ENCODE measurements at places on chromosomes 2 and 18.

DNA sequence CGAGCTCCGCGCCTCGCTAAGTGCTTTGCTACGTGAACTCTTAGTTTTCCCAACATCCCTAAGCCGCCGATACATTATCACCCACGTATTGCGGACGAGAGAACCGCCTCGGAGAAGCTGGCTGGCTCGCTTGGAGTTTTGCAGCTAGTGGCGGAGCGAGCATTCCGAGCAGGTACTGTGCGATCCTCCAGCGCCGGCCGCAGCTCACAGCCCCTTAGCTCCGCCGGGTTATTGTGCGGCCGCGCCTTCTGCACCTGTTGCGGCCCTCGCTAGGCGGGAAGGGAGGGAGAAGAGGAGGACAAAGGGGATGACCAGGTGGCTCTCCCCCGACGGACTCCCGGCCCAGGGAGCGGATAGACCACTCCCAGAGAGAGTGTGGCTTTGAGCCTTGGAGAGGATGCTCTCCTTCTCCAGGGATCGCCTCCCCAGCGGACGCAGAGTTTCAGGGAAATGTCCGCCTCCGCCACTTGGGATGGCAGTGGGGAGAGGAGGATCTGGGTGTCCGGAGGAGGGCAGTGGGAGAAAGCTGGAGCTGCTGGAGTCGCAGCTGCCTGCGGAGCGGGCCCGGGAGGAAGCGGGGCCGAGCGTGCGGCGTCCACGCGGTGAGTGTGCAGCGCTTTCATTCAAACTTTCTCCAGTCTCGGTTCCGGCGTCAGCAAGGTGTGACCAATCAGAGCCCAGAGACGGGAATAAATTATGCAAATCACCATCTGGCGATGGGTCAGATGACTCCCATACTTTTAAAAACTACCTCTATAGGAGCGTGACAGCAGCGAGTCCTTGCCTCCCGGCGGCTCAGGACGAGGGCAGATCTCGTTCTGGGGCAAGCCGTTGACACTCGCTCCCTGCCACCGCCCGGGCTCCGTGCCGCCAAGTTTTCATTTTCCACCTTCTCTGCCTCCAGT lies at the start of gene LIPG:
Gene LIPG, plus strand, starts transcription at position 769 of the 905 bp plus-strand sequence. CDS start 252 bp downstream, outside the sequence.
- no peak for DNase-seq

DNA sequence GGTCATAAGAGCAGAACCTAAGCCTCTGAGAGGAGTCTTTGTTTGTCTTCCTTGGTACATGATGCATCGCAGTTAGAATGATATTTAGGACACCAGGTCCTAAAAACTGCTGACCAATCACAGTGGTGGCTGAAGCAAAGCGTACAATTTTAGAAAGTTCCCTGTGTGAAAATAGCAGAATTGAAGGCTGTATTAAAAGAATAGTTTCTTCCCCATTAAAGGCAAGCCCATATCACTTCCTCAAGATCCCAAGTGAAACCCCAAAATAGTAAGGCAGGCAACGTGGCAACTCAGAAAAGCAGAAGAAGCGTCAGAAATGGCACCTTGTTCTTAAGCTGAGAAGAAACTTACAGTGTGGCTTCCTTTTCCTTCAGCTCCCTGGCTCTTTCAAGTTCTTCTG lies 154.8 kb upstream of the PGAP1 start:
- DNase-seq = no peak

DNA sequence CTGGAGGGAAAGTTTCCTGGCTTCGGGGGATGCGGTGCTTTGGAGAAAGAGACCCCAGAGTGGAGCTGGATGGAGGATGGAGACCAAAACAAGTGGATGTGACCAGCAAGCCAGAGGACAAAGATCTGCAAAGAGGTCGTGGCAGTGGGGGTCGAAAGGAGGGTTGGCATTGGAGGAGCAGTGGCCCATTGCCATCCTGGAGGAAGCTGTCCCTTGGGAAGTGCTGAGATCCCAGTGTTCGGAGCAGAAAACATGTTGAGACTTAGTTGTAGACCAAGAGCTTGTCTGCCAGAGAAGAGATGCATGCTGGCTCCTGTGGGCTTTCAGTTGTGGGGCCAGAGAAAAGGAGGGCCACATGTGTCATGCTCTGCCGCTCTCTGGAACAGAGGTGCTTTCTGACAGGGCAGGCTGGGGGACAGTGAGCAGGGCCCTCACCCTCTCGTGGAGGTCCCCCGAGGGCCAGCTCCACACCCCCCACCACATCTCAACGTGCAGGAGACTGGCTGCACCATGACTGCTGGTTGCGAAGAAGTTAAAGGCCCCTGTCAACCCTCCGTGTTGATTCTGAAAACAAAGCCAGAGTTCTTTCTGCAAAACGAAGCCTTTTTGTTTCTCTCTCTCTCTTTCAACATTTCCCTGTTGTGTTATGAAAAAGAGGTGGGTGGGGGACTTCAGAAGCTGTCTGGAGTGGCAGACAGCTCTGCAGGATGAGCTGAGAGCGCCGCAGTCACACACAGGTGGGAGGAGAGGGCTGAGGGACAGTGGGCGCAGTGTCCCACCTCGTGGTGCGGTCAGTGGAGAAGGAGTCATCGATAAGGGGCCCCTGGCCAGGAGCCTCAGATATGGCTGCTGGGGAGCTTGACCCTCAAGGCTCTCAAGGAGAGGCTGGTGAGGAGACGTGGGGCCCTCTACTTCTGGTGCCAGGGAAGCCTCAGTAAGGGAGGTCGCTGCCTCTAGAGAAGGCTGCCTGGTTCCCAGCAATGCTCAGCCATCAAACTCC lies 77.6 kb upstream of the BCL2L11 start:
- no peak for DNase-seq

- no peak for DNase-seq
Observed at GRCh38 chr2:167294776-167295140, 406.5 kb downstream of the XIRP2 start.

DNA sequence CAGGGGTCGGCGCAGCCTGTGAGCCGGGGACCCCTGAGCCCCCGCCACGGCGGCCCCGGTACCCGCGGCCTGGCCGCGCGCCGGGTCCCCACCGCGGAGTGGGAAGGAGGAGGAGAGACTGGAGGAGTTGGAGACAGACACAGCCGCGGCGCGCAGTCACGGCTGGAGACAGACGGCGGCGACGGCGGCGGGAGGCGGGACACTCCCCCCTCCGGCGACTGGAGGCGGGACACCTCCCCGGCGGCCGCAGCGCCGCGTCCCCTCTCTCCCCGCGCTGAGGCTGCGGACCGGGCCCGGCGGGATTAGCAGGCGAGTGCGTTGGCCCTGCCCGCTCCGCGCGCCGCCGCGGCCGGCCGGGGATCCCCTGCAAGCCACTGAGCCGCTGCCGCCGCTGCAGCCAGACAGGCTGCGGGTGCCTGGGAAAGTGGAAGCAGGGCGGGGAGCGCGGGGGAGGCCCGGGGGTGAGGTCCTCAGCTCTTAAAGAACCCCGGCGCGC lies 1.0 kb upstream of the LDLRAD4 start:
- DNase-seq = peak; percentile 88

DNA sequence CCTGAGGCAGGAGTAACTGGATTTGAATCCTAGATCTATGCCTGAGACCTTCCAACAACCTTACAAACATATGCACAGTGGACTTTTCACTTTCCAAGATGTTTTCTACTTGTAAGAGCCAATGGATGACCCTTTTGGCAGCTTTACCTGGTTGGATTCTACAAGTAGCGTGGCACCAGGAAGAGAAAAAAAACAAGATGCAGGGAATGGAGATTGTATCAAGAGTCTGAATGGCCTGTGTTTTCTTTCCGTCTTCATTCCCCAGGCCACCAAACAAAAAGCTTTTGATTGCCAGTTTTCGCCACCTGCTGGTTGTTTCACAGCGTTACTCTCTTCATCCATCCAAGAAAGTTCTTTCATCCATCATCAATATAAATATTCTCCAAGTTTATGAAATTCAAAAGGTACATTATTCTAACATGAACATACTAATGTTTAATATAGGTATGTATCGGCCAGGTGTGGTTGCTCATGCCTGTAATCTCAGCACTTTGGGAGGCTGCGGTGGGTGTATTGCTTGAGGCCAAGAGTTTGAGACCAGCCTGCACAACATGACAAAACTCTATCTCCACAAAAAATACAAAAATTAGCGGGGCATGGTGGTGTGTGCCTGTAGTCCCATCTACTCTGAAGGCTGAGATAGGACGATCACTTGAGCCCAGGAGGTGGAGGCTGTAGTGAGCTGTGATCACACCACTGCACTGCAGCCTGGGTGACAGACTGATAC lies 3.5 kb upstream of the BCL2 start:
- no peak for DNase-seq

DNA sequence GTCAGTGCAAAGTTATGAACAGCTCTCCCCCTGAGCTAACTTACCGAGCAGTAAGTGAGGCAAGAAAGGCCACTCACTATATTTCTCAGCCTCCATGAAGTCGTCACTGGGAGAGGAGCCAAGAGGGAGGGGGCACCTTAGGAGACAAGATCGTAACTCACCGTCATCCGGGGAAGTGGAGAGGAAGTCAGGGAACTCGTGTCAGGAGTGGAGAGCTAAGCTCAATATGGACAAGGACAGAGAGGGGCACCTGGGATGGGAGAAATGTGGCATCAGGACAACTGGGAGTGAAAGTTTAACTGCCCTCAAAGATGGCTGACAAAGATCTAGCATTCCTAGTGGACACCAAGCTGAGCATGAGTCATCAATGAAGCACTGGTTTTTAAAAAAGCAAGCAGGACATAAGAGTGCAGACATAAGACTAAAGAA lies 37.1 kb downstream of the BCL11A start:
- no peak for DNase-seq

GRCh38 chr2:152221839-152222238 lies 46.3 kb upstream of the STAM2 start:
- no peak for DNase-seq

DNA sequence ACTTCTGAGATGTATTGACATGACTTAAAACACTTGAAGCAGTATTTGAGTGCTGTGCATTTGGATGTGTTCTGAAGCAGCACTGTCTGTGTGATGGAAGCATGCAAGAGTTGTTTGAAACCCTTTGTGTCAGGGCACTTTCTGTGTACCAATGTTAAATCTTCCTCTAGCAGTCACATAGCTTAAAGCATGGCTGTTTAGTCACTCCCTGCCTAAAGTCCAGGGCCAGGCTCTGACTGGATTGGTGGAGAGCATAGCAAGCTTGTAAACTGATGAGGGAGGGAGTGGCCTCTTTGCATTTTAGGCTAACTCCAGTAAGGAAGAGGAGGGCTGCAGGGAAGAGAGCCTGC lies 73.5 kb downstream of the MYO1B start:
- DNase-seq = no peak

DNA sequence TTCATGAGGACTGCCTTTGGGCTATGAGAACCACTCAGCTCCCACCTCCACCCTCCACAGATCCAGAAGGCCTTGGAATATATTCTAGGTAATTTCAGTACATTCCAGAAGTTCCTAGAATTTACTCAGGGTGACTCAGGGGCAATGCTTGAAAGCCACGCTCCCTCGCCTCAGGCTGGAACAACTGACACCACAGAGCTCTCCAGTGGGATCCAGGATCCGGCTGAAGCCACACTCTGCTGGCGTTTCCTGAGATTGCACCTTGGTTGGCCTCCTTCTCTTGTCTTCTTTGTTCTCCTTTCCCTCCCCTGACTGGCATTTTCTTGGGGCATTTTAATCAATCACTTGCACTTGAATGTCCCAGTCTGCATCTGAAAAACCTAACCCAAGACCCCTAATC lies 92.6 kb upstream of the KCNE4 start:
- DNase-seq = no peak

DNA sequence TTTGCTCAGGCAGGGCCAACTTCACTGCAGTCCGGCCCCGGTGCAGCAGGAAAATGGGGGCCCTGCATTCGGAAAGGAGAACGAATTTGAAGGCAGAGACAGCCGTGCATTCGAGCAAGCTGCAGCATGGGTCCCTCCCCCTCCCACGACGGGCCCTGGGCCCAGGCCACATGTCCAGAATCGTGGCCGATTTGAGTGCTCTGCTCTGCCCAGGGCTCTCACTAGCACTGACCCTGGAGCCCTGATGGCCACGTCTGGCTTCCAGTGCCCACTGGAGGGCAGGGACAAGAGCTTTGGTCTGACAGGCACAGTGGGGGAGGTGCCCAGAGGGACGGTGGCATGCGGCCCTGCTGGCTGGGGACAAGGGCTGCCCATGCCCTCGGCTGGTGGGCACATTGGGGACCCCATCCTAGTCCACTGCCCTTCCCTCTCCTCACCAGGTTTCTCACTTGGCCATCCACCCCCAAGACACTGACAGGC lies 14.4 kb upstream of the KLHL30 start:
- DNase-seq = peak; percentile 46

- DNase-seq = no peak
Observed at GRCh38 chr18:5431836-5432575, 111.8 kb downstream of the EPB41L3 start.

DNA sequence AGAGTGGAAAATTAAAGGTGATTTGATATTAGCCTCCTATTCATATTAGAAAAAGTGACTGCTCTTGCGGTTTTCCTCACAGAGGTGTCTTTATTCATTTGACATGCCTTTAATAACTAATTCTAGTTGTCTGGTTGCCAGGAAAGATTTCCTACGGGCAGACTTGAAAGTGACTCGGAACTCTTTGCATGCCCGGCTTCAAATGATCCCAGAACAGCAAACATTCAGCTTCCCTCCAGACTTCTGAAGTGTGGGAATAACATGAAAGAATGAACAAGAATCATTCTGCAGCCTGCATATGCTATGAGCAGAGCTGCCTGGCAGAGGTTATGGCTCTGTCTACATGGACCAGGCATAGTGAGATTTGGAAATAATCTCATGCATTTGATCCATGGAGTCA lies 89.6 kb upstream of the PKDCC start:
- no peak for DNase-seq

GRCh38 chr2:109436610-109437225 lies 177.0 kb downstream of the SEPTIN10 start:
- peak; percentile 83 for DNase-seq

GRCh38 chr2:124476291-124476690 lies 451.2 kb downstream of the CNTNAP5 start:
- DNase-seq = no peak

DNA sequence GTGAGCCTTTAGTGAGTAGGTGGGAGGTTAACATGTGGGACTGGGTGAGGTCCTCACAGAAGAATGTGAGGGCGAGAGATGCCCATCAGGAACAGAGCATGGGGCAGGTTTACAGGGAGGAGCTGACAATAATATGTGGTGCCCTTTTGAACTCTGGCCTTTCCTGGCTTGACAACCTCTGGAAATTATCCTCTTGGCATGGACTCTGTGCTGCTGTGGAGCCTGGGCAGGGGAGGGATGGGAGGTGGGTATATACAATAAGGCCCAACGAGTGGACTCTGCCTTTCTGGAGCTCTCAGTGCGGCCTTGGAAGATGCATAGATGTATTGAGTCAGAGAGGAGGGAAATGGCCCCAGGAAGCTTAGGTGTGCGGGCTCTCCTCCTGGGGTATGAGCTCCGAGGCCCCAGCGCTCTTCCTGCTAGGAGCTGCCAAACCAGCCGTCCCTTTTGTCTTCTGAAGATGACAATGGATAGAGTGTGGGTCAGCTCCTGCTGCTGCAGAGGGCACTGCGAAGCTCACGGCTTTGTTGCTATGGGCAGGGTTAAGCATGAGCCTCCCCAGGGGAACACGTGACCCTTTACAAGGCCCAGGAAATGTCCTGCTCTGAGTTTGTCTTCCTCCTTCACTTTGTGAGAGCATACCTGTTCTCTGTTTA lies 8.7 kb upstream of the PSD4 start:
- peak; percentile 23 for DNase-seq

- DNase-seq = no peak
Observed at GRCh38 chr2:70450641-70451250, 102.9 kb downstream of the TGFA start.

GRCh38 chr18:78683191-78684010 lies 296.2 kb upstream of the SALL3 start:
- peak; percentile 72 for DNase-seq

- no peak for DNase-seq
Observed at GRCh38 chr2:41707790-41708451, 339.9 kb upstream of the PKDCC start.

- DNase-seq = no peak
Observed at GRCh38 chr18:68150961-68151360, 563.9 kb downstream of the TMX3 start.
